Fibroblast of upper back skin (primary cell): ENCODE measurements at places on chromosomes 3 and 15.
A peak's percentile ranks its signal among the peaks of the same experiment; 100 is the strongest.

GRCh38 chr3:173893066-173893465 is 495.5 kb downstream of the NLGN1 start:
- peak; percentile 89 for DNase-seq

- DNase-seq: no peak
Measured at GRCh38 chr15:94586099-94586498, 354.7 kb downstream of the MCTP2 start.

DNA sequence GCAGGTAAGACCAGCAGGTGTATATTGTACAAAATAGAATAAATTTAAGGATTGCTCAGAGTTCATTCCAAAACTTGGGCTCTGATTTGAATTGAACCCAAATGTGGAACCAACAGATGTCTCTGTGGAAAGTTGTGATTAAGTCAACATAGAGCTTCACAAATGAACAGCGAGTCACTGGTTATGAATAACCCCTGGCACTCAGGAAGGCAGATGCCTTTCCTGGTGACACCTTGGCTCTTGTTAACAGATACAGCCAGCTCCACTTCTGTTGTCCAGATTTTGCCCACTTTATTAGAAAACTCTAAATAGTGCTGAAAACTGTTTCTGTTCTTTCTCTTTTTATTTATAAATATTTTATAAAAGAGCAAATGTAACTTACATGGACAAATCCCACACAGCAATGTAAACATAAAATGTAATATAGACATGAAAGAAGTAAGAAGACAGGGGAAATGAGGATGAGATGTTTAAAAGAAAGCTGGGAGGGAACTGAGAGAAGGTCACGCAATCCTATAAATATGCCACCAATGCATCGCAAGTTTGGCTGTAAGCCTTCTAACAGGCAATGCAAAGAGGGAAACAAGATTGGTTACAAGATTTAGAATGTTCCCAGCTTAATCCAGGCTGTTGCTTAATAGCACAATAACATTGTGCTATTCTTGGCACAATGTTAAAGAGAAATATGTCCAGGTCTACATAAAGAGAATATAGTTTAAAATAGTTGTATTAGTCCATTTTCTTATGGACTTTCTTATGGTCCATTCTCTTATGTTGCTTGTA is 495.5 kb downstream of the TAFA4 start:
- DNase-seq: no peak

GRCh38 chr15:40392986-40393948 is 10.7 kb downstream of the KNSTRN start:
- DNase-seq: peak; percentile 64

- no peak for DNase-seq
Measured at GRCh38 chr3:49100046-49100615, 4.4 kb downstream of the QARS1 start.
